ENCODE measurements at places on chromosomes 2 and 18.

DNA sequence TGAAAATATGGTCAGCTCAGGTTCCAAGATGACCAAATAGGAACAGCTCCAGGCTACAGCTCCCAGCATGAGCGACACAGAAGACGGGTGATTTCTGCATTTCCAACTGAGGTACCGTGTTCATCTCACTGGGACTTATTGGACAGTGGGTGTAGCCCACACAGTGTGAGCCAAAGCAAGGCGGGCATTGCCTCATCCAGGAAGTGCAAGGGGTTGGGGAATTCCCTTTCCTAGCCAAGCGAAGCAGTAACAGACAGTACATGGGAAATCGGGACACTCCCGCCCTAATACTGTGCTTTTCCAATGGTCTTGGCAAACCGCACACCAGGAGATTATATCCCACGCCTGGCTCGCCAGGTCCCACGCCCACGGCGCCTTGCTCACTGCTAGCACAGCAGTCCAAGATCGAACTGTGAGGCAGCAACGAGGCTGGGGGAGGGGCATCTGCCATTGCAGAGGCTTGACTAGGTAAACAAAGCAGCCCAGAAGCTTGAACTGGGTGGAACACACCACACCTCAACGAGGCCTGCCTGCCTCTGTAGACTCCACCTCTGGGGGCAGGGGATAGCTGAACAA, 57.5 kb downstream of the WDPCP start:
- no peak for DNase-seq

GRCh38 chr2:217950401-217950871, 52.4 kb downstream of the TNS1 start:
- DNase-seq, result no peak

DNA sequence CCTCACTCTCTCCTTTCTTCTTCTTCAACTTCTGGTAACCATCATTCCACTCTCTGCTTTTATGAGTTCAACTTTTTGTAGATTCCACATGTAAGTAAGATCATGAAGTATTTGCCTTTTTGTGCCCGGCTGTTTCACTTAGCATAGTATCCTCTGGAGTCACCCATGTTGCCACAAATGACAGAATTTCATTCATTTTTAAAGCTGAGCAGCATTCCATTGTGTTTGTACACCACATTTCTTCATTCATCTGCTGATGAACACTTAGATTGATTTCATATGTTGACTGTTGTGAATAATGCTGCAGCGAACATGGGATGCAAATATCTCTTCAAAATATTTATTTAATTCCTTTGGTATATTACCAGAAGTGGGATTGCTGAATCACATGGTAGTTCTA, 133.6 kb upstream of the ERBB4 start:
- no peak for DNase-seq

DNA sequence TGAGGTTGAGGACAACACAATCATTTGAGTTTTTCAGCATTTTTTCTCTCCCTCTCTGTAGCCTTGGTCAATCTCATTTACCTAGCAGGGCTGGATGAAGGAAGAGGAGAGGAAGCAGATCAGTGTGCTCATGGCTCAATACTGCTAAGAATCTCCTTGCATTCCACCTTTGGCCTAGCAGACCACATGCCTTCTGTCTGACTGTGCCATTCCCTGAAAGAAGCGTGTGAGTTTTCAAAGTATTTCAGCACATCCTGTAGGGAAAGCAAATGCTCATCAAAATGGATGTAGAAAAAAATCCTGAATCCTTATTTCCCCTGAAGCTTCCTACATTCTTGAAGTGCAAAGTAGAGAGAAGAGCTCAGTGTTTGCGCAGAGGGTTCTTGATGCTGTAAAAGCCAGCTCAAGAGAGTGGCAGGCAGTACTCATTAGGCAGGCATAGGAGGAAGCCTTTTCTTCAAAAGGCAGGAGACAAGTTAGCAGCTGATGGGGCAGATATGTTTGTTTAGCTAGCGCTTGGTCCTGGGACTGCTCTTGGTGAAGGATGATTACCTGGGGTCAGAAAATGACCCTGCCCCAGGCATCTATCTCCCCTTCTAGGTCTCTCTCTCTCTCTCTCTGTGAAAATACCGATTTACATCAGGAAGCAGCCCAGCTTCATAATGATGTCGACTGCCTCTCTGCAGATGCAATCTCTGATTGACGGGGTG, 14.4 kb upstream of the PIK3C3 start:
- no peak for DNase-seq

DNA sequence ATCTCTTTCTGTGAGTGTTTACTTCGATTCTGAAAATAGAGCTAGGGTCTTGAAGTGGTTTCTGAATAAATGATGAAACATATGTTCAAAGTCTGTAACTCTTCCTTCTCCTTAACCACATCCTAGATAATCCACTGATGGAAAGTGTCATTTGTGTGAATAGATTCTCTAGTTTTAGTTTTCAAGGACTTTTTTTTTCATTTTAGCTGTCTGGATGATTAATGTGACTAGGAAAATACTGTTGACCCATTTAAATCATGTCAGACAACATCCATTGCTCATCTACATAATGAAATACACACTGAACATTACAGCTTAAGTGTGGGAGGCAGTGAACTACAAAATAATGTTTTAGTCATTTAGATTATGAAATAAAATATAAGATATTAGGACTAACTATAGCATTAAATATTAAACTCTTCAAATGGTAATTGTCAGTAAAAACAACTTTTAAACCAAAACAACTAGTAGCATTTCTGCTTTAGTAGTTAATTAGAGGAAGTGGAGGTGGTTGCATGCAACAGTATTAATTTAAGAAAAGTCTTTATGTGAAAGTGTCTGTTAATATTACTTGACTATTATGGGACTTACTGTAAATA, 39.1 kb upstream of the DLX1 start:
- DNase-seq, result no peak

GRCh38 chr2:25587361-25587760, 86.0 kb downstream of the DTNB start:
- no peak for DNase-seq

DNA sequence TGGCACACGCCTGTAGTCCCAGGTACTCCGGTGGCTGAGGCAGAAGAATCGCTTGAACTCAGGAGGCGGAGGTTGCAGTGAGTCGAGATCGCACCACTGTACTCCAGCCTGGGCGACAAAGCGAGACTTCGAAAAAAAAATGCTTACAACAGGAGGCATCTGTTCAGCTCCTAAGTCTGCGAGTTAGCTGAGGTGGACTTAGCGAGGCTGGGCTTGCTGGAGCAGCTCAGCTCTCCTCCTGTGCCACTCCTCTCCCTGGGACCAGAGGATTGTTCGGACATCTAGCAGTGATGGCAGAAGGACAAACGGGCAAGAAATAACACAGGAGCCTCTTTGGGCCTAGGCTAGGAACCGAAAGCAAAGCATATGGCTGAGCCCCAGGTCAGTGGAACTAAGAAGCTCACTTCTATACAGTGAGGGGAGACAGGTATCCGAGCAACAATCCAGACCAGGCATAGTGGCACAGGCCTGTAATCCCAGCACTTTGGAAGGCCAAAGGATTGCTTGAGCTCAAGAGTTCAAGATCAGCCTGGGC, 260.1 kb downstream of the GLI2 start:
- DNase-seq, result no peak

GRCh38 chr2:134776836-134777235, 58.0 kb upstream of the TMEM163 start:
- DNase-seq, result no peak

DNA sequence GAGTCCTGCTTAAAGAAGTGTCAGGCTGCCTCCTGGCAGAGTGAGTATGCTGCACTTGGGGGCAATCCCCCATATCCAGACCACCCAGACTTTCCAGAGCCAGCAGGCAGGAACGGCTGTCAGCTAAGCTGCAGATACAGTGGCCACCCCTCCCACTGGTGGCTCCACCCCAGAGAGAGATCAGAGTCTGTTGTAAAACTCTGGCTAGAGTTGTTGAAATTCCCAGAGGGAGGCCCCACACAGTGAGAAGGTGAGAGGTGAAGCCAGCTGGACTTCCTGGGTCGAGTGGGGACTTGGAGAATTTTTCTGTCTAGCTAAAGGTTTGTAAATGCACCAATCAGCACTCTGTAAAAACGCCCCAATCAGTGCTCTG, 533.8 kb upstream of the ACVR2A start:
- DNase-seq, result no peak

DNA sequence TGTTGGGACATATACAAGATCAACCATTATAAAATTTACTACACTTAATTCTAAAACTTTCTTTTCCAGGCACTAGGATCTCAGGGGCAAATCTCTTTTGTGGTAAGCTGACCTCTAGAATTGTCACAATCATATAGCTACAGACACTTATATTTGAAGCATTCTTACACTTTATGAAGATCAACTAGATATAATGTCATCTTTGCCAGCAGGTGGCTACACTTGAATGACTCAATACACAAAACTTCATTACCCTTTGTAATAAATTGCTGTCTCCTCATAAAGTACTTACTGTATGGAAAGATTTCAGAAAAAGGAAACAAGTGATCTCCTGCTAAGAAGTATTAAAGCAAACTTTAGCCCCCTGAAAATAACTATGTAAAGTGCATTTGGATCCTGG, 77.8 kb downstream of the RDH14 start:
- DNase-seq, result no peak

DNA sequence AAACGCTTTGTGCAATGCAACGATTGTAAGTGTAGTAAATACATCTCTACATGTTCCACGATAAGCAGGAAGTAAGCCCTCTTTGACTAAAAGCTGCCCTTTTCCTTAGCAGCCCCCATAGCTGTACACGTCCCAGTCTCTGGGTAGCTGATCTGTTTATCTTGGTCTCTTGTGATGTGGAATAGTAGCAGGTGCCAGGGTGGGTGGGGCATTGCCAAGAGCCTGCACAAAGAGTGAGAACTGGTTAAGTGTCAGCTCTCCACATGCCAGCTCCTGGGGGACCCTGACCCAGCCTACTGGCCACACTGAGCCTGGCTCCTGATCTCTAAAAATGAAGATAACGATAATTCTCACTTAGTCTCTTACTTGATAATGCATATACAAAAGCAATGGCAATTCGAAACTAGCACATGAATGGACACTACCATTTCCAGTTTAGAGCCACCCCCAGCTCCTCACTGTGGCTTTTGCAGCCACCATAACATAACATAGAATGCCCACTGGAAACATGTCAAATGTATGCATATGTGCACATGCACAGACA, 92.3 kb downstream of the MYT1L start:
- no peak for DNase-seq

DNA sequence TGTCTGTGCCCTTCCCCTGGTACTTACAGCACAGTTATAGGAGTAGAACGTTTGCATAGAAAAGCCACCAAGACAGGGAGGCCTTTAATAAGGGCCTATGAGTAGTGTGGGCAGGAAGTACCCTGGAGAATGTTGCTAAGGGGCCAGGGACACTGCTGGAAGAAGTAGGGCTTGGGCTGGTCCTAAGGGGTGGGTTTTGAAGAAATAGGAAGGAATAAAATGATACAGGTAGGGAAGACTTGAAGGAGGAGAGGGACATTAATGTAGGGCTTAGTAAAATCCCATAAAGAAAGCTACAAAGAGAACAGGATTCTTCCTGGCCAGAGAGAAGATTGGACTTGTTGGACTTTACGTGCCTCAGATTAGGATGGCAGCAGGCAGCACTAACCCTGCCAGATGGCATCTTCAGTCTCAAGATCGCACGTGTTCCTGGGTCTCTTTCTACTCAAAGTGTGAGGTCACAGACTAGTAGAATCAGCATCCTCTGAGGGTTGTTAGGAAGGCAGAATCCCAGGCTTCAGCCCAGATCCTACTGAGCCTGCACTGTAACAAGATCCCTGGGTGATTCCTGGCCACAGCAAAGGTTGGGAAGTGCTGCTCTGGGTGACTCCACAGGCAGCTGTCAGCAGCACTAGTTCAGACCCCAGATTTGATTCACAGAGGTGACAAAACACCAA, 39.2 kb downstream of the EPAS1 start:
- no peak for DNase-seq

- no peak for DNase-seq
Observed at GRCh38 chr2:88874063-88874657, 182.7 kb downstream of the RPIA start.

- no peak for DNase-seq
Observed at GRCh38 chr2:181589779-181590178, 67.1 kb downstream of the CERKL start.

DNA sequence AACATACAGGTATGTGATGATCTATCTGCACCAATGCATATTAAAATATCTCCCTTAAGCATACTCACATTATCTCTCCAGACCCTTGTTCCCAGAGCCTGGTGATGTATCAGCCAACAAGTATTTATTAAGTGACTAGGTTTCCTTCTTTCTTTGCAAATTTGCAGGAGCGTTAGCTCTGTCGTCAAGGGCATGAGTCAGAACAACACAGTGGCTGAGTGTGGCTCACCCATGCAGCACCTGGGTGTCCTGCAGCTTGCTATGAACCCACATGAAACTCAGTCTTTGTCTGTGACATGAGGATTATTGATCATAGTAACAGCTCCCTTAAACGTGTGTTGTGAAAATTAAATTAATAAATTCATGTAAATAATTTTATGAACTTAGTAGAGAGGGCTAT, 96.6 kb downstream of the PIEZO2 start:
- no peak for DNase-seq

DNA sequence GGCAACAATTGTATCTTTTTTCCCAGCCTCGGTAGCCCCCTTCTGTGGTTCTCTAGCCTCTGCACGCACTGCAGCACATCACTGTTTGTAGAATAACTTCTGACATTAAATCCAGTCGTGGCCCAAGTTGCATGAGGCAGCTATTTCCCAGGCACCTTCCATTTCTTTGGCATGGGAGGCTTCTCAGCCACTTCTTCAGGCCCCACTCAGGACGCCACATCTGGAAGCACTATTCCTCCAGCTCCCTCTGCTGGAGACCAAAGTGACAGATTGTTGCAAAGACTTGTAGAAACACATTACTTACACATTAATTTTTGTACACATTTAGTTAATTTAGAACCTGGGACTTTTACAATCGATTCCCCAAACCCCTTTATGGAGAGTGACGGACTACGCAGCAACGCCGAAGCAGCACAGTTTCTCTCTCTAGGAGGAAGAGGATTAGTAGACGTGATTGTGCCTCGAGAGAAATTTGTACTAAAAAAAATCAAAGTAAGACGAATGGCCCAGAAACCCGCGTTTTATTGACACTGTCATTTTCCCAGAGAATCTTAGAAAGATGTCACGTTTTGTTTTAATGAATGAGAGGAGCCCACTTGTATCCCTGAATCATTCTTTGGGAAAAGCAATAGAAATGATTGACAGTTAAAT, 57.8 kb upstream of the RGPD5 start:
- DNase-seq, result no peak

DNA sequence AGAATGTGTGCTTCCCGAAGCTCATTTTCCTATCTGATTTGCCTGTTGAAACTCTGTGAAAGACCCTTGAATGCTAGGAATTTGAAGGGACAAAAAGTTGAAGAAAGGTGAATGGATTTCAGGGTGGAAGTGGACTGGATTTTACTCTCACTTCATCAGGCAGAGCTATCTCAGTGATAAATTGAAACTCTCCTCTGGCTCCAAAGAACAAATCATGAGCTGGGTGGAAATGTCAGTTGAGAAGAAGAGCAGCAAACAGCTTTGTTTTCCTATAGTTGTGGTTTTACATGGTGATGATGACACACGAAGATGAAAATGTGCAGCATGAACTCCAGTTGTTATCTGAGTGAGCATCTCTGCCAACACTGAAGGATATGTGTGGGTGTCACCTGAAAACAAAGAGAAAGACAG, 34.4 kb downstream of the CD28 start:
- no peak for DNase-seq

- no peak for DNase-seq
Observed at GRCh38 chr2:80303909-80304837, at the start of gene LRRTM1. LRRTM1 (minus strand) TSS chr2:80304752; CDS start chr2:80303819, 933 bp downstream.

- no peak for DNase-seq
Observed at GRCh38 chr2:20421988-20422370, 24.9 kb upstream of the RHOB start.

GRCh38 chr2:211730215-211730614, 808.4 kb downstream of the ERBB4 start:
- DNase-seq, result no peak
